ENCODE measurements at places on chromosomes 5 and 9.

GRCh38 chr5:159336586-159336985 lies 6.3 kb upstream of the IL12B start:
- no peak for DNase-seq

DNA sequence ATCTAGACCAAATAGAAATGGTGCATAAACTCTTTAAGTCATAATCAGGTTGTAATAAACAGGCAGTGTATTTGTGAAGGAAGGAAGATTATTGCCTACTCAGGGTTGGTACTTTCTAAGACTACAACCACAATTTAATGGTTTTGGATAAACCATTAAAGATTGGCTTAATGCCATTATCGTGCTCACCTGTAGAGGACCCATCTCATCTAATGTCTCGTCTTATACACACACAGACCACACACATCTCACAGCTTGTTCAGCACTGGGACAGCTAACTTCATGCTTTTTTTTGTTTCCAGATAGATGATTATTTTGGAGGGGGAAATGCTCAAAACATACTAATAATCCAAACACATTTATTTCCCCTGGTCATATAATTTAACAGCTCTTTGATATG lies 175.7 kb upstream of the SLC12A2 start:
- no peak for DNase-seq

GRCh38 chr5:98095072-98095471 lies 678.4 kb upstream of the RGMB start:
- DNase-seq: no peak

- DNase-seq: no peak
Measured at GRCh38 chr5:89545076-89545475, 662.1 kb upstream of the MEF2C start.

DNA sequence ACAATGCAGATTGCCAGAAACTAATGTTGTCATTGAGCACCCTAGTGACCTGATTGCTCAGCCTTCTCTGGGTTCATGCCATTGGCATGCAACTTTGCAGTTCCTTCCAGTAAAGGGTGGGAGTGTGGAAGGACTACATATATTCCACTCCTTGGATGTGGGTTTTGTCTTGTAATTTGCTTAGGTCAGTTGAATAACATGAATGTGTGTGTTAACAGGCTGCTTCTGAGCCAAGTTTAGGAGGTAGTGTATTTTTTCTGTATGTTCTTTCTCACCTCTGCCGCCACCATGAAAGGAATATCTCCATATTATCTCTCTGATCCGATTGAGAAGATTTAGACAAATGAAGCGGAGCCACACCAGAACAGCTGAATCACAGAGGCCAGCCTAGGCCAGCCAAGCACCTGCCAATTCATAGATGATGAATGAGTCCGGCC lies 1929.6 kb upstream of the CDH6 start:
- no peak for DNase-seq

- no peak for DNase-seq
Measured at GRCh38 chr9:17824616-17825264, 245.9 kb downstream of the SH3GL2 start.

Data from PC-9 (cell line).